Activated T-helper 17 cell treated with anti-CD3 and anti-CD28 coated beads, Interleukin-2, amount 50 U/mL, for 72 hours (primary cell): ENCODE measurements at places on chromosomes 13 and 19. TPM values are rescaled to one million over a fixed set of nuclear protein-coding genes. Genes with fewer than 3 reads are reported as not detected.
A peak's percentile ranks its signal among the peaks of the same experiment; 100 is the strongest.

The OVOL3 gene
- not detected for total RNA-seq

DNA sequence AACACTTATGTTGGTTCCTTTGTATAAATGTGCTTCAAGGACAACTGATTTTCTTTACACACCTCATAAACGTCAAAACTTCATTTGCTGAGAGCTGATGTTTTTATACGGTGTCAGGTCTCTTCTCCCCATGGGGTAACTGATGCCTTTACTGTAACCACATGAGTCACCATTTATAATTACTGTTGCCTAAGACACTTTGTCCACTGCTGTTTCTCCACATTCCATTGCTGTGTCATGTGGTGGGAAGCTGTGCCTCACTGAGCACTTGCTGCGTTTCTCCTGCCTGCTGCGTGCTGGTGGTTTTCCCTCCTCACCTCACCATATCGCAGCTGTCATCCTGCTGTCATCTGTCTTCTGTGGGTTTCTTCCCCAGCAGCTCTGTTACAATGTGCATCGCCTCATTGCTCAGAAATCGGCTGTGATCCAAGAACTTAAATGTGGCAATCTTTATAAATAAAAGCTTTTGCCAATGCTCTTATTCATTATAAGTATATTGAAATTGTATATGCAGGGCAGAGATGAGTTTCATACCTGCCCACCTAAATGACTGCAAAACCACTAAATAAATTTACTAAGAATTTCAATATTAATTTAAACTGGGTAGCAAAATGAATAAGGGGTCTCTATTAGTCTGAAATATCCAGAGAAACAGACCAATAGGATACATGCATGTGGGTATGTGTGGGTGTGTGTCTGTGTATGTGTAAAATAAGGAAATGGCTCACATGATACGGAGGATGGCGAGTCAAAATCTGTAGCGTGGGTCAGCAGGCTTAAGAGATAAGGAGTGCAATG, 547.0 kb upstream of the SLITRK5 start:
- ATAC-seq: peak; percentile 38

DNA sequence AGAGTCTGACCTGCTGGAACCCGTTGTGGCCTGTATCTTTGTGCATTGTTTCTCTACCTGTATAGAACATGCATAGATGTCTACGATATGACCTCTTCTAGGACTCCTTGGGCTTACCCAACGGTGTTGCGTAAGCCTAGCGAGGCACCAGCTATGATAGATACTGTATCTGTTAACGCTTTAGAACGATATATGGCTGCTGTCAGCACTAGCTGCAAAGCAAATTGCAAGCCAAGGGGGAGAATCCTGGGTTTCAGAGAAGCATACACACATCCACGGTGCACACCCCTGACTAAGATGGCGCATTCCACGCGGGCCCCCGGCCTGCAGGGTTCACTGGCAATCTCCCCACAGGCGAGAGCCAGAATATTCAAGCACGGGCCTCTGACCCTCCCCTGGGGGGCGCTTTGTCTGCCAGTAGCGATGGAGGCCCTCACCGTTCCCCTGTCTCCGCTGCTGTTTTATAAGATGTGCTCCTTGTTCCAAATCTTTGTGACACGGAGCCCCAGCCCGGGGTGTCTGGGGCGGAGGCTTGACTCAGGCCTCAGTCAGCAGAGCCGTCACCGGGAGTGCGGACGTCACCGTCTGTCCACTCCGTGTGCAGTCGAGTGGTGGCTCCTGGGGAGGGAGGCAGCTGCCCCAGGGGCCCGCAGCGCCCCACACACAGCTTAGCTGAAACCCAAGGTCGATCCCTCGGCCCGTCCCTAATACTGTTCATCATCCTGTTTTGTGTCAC, 12.9 kb upstream of the RPS15 start:
- ATAC-seq: no peak

DNA sequence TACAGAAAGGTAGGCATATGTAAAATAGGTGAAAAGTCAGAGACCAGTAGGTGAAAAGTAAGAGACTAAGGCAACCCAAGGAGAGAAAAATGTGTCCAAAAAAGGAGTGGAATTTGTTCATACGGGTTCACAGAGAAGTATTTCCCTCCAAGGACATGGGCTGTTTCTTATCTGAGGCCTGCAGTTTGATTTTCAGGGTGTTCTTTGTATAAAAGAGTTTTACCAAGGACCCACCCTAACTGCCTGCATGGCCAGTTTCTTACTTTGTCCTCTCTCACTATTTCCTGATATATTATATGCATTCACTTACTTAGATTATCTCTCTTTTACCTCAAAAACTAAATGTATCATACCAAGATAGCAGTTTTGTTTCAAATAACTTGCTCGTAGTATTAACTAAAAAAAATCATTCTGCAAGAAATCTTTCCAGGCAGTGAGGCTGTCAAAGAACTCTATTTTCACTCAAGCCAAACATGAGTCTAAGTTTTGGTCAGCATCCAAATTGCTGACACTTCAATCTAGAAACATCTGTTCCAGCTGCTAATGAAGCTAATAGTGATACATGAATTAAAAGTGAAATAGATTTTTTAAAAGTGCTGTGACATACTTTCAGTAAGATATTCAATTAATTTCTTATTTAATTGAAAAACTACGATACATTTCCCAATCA, 141.4 kb upstream of the SGCG start:
- no peak for ATAC-seq

GRCh38 chr13:102395174-102395573, 6.7 kb downstream of the FGF14 start:
- ATAC-seq: no peak

The ICAM5 gene
- 8.6 TPM for total RNA-seq

- no peak for ATAC-seq
Observed at GRCh38 chr19:16227837-16228636, 30.3 kb downstream of the AP1M1 start.

The F7 gene
- not detected for total RNA-seq

DNA sequence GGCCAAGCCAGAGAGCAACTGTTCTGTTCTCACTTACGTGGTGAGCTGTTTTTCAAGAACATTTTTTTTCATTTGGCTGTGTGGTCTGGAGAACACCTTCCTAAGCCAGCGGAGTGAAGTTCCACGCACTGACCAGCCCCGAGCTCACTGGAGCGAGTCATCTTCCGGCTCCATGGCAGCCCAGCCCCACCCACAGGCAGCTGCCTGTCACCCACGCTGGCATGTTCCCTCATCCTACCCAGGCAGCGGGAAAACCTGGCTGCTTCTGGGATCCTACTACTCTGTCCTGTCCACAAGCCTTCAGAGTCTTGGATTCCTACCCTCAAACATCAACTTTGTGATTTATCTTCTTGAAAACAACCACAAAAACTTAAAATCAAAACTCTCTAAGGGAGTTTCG, 76.2 kb downstream of the GGACT start:
- ATAC-seq: no peak

DNA sequence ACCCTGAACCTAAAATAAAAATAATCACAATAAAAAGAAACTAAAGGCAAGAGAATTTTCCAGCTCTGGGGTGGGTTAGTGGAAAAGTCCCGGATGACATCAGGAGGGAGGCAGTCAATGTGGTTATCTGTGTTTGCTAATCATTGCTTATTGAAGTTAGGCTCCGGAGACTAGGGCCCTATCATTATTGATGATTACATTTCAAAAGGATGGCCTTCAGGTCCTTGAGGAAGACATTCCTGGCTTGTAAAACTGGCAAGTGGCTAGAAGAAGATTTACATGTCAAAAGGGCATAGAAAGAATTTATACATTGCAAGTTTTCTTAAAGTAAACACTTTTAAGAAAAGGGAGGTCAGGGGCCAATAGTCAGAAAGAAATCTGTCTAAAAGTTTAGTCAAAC, 123.4 kb downstream of the POSTN start:
- ATAC-seq: no peak

- ATAC-seq: peak; percentile 57
Observed at GRCh38 chr13:27599845-27600553, 20.3 kb downstream of the LNX2 start.

The SHISA7 gene
- not detected for total RNA-seq

- ATAC-seq: no peak
Observed at GRCh38 chr13:45702869-45703391, 810 bp downstream of the CBY2 start.

DNA sequence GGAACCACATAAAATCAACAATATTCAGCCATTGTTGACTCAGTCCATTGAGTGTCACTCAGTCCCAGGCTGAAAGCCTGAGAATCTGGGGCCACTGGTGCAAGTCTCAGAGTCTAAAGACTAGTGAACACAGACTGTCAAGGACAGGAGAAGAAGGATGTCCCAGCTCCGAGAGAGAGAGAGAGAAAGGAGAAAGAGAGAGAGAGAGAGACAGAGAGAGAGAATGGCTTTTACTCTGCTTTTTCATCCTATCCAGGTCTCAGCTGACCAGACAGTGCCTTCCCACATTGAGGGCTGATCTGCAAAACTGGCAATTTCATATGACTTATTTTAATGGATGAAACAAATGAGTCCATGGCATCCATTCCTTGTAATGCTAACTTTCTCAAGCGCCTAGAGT, 984.1 kb downstream of the UQCRFS1 start:
- no peak for ATAC-seq

GRCh38 chr19:33306853-33307792, 4.8 kb upstream of the CEBPA start:
- ATAC-seq: no peak

The PSPC1 gene
- 54.2 TPM for total RNA-seq

GRCh38 chr19:18562086-18562485, 4.4 kb downstream of the KXD1 start:
- no peak for ATAC-seq

- no peak for ATAC-seq
Observed at GRCh38 chr13:85608255-85608829, 190.9 kb downstream of the SLITRK6 start.

The ALKBH6 gene
- total RNA-seq: 69.6 TPM

DNA sequence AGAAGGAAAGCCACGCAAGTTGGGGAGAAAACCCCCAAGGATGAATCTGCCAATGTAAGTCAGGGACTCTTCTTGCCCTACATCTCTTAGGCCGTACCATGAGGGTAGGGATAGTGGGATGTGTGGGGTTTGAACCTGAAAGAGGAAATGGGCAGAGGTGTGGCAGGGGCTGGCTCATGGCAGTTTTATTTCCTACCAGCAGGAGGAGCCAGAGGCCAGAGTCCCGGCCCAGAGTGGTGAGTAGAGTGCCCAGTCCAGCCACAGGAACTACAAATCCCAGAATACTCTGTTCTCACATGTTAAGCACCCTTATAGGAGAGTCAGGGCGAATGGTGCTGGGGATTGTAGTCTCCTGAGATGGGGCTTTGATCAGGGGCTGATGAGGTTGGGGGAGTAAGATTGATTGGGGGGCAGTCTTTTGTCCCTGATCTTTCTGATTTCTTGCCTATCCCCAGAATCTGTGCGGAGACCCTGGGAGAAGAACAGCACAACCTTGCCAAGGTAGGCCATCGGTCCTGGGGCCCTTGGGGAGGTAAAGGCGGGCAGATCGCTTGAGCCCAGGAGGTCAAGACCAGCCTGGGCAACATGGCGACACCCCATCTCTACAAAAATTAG, 16.5 kb downstream of the VASP start:
- ATAC-seq: peak; percentile 92

The NLRP7 gene
- total RNA-seq: not detected

- ATAC-seq: no peak
Observed at GRCh38 chr13:69389899-69390298, 717.7 kb upstream of the ATXN8OS start.

The APLP1 gene
- 2.3 TPM for total RNA-seq

DNA sequence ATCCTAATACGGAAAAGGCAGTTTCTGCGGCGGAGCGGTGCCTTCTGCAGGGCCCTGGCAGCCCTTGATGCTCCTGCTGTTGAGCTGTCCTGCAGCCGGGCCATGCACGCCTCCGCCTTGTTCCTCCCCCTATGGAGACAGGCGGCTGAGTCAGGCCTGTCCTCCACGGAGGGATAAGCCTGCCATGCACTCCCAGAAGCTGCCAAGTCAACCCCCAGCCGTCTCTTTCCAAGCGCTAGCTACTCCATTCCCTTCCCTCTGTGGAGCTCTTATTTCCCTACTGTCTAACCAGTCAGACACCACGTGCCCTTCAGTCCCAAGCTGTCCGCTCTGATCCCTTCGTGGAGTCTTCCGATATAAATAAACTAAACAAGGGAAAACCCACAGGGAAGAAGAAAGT, 197.0 kb downstream of the COL4A1 start:
- ATAC-seq: no peak

- ATAC-seq: no peak
Observed at GRCh38 chr19:870963-871401, 11.5 kb downstream of the CFD start.

The KIR2DL3 gene
- total RNA-seq: not detected

- no peak for ATAC-seq
Observed at GRCh38 chr19:5703819-5704818, 14.0 kb downstream of the RPL36 start.

The IL11 gene
- total RNA-seq: 0.15 TPM

The ZNF440 gene
- 8.7 TPM for total RNA-seq

DNA sequence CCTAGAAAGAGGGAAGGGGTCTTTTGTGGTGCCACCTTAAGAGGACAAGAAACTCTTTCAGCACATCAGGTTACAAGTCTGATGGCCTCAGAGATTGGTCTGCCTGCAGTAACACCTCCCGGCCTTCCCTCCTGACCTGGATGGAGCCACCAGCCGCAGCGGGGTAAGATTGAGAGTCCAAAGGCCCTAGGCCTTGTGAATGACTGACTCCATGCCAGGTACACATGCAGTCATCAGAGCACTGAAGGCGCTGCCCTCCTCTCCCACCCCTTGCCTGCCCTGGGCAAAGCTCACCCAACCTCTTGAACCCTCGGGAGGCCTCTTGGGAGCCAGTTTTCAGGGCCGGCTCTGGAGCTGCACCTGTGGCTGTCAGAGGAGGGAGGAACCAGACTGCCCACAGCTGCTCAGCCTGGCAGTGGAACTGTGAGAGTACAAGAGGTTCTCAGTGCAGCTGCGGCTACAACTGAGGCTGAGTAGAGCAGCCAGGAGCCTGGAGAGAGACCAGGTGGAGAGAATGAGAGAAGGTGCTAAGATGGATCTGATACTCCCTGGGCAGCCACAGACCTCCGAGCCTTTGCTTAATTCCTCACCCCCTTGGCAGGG, 23.8 kb upstream of the C13orf42 start:
- ATAC-seq: no peak
